Uterine smooth muscle cell (primary cell): ENCODE measurements at places on chromosomes 7 and 10. TPM values are rescaled to one million over a fixed set of nuclear protein-coding genes. Genes with fewer than 3 reads are reported as not detected.

Gene MASTL
- 13.5 and 32.8 TPM in 2 replicates for total RNA-seq

Gene SMKR1
- 0.25 and 0.44 TPM in 2 replicates for total RNA-seq

Gene TMEM60
- total RNA-seq: 23.4 and 24.0 TPM in 2 replicates

Gene AKR1D1
- total RNA-seq: under 0.01 TPM in 1 of 2 replicates, not detected in the other

Gene CALHM2
- total RNA-seq: 14.6 and 19.7 TPM in 2 replicates
